ENCODE measurements at places on chromosomes 1 and 21.

- no peak for DNase-seq
Observed at GRCh38 chr1:64748222-64748621, 3.3 kb downstream of the RAVER2 start.

DNA sequence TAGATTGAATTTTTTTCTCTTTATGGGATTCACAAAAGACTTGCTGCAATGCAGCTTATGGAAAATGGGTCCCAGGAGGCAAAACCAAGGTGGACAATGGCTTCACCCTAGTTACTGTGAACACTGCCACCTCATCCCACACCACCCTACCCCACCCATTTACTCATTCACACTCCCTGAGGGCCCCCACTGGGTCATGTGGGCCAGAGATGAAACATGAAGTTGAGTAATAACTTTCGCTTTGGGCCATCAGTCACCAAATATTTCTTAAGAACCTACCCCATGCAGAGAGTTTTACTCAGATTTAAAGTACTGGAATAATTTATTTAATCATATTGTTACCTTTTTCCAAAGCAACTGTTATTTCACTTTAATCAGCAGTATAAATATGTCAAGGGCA, 191.8 kb downstream of the TPR start:
- DNase-seq: no peak

DNA sequence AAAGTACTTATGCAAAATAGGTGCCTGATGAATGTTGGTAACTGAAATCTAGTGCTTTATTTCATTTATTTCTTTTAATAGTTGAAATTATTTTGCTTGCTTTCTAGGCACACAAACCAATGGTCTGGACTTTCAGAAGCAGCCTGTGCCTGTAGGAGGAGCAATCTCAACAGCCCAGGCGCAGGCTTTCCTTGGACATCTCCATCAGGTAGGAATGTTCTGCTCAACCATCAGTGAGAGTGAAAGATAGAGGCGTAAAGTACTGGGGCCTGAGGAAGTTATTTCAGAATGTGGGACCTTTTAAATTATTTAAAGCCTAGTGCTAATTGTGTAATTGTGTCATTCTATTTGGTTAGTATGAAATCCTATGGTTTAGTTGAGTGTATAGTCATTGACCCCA, 144.7 kb downstream of the POU2F1 start:
- no peak for DNase-seq

DNA sequence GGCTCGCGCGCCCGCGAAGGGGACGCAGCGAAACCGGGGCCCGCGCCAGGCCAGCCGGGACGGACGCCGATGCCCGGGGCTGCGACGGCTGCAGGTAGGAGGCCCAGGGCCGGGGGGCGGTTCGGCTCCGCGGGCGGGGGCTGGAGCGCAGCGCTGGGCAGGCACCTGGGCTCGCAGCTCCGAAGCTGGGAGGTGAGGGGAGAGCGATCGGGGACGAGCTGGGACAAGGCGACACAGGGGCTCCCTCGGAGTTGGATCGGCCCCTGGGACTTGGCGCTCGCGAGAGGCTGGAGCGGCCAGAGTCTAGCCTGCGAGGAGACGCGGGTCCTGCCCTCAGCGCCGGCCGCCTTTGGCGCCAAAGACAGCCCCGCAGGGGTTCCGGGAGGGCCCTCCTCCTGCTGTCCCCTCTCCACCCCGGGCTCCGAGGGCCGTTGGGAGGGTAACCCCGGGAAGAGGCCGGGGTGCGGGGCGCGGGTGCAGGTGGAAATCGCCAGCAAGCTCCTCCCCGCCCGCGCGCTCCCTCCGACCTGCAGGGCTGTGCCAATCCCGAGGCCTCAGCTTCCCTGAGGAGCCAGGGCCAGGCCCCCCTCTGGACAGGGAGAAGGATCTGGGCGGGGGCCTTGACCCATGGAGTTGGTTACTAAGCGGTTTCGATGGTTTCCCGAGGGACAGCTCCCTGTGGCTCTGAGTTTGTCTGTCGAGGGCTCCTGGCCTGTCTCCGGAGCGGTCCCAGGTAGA, 401 bp downstream of the TP73 start:
- no peak for DNase-seq

- DNase-seq: no peak
Observed at GRCh38 chr1:165234149-165234548, 122.4 kb downstream of the LMX1A start.

GRCh38 chr21:29053011-29053553, 20.4 kb downstream of the CCT8 start:
- DNase-seq: no peak

GRCh38 chr1:61447968-61448430, 276.9 kb downstream of the TM2D1 start:
- DNase-seq: no peak

DNA sequence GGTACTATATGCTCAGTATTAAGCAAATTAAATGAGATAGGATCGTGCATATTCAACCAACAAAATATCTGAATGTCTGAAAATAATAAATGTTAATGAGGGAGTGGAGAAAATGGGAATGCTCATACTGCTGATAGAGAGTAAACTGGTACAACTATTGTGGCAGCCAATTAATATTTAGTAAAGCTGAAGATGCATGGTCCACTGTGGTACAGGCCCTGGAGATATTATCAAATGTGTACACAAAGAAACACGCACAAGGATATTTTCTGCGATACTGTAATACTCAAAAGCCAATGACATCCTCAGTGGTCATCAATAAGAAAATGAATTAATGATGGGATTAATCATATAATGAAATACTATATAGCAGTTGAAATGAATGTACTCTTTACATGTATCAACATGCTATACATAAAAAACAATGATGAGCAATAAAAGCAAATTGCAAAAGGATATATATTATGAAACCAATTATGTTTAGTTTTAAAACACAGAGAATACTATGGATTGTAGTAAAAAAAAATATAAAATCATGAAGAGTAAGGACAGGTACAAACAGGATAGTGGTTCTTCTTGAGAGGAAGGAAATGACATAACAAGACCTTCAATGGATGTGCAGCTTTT, 25.0 kb downstream of the MRPL39 start:
- no peak for DNase-seq

DNA sequence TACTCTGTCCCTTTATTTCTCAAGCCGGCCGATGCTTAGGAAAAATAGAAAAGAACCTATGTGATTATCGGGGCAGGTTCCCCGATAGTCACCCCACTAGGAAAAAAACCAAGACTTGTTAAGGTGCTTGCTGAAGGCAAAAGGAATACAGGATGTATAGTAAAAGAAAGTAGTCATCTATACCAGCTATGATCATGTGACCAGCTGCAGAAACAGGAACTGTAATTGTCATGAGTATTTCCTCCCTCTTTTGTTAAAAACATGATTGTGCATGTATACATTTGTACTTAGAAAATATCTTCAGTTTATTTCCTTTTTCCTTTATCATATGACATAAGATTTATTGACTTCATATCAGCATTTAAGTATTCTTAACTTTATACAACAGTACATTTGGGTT, 30.5 kb downstream of the PIGK start:
- no peak for DNase-seq

DNA sequence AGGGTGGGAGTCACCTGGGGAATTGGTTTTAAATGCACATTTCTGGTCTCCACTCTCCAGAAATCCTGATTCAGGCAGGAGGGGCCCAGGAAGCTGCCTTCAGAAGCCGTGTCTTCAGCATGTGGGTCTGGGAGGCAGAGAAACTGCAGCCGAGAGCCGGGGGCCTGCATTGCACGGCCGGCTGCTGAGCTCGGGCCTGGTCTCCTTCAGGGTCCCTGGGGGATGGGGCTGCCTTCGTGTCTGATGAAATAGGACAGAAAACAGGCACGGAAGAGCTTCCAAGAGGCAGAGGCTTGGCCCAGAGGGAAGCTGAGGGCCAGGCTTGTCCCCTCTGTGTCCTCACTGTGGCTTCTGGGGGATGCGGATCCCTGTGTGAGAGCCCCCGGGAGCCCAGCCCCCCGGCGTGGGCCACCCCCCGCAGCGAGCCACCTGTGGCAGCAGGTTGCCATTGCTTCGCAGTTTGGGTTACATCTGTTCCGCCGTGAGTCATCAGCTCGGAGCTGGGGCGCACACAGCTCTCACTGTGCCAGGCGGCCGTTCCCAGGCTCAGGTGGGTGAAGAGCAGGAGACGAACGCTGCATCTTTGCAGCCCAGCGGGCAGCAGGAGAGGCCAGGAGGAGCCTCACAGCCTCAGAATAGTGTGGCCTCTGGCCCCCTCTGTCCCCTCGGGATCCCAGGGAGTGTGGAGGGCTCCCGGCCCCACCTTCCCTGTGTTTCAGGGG, 72.4 kb downstream of the AJAP1 start:
- no peak for DNase-seq

GRCh38 chr21:17539323-17539722, 26.5 kb downstream of the CXADR start:
- DNase-seq: no peak

- no peak for DNase-seq
Observed at GRCh38 chr1:108732398-108732797, 14.1 kb upstream of the STXBP3 start.

- peak; percentile 72 for DNase-seq
Observed at GRCh38 chr1:167722152-167722869, 529 bp downstream of the MPZL1 start.

GRCh38 chr1:212975111-212975918, 25.0 kb downstream of the VASH2 start:
- DNase-seq: peak; percentile 34

- DNase-seq: no peak
Observed at GRCh38 chr1:203360547-203361185, 9.7 kb upstream of the FMOD start.

GRCh38 chr1:166933633-166934032, 41.7 kb downstream of the ILDR2 start:
- DNase-seq: no peak

DNA sequence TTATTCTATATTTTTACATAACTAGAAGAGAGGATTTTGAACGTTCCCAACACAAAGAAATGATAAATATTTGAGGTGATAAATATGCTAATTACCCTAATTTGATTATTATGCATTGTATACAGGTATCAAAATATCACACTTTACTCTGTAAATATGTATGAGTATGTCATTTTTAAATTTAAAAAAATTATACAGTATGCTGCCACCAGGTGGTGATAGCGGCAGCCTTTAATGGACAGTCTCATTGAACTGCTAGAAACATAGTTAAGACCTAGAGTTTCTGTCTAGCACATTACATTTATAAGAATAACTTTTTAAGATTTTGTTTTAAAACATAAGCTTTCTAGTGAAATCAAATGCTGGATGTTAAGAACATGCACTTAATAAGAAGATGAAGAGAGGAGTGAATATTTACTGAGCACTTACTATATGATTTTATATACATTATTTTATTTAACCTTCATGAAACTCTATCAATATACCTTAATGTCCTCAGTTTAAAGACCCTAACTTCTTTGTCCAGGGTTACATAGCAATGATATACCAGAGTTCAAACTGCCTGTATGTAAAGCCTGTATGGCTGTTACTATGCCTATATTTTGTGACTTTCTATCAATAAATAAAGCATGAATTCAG, 207.1 kb downstream of the NUF2 start:
- no peak for DNase-seq

DNA sequence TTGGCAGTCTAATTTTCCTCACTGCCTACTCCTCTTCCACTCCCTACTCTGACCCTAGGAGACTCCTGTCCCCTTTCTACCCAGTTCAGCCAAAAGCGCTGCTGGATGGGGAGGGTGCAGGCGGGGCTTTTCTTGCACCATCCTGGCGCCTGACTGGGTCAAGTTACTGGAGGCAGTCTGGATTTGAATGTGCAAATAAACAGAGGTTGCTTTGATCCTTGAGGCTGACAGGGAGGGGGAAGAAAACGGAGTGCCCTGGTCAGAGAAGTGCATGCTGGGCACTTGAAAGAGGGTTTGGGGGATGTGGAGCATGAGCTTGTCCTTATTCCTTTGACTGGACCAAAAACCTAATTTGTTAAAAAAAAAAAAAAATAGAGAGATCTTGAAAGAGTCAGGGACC, 76.8 kb upstream of the SOX13 start:
- no peak for DNase-seq

- no peak for DNase-seq
Observed at GRCh38 chr1:192913683-192914082, 104.8 kb downstream of the RGS2 start.

- peak; percentile 19 for DNase-seq
Observed at GRCh38 chr1:31785947-31786290, 21.8 kb upstream of the ADGRB2 start.
